ENCODE measurements at places on chromosomes 4 and X. TPM values are rescaled to one million over a fixed set of nuclear protein-coding genes. Genes with fewer than 3 reads are reported as not detected.
A peak's percentile ranks its signal among the peaks of the same experiment; 100 is the strongest.

HMGB3 gene
- total RNA-seq, result 5.4 TPM

DNA sequence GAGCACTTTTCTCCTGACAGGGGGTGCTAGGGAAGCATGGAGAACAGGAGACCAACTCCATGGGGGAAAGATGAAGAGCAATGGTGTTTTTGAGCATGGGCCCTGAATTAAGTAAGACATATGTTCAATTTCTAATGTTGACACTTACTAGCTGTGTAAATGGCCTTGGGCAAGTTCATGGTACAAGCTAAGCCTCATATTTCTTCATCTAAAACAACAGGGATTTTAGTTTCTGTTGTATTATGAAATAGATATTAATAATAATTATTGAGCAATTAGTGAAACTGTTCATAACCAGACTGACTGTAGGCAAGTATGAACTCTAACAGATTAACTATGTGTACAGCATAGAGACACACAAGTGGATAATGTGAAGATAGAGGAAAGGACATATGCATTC is 515.0 kb upstream of the FAT1 start:
- DNase-seq, result no peak
- no peaks in the 10 kb centered on the region for H3K27me3 ChIP-seq
- H3K27ac ChIP-seq, result no peak overlapping the region

DNA sequence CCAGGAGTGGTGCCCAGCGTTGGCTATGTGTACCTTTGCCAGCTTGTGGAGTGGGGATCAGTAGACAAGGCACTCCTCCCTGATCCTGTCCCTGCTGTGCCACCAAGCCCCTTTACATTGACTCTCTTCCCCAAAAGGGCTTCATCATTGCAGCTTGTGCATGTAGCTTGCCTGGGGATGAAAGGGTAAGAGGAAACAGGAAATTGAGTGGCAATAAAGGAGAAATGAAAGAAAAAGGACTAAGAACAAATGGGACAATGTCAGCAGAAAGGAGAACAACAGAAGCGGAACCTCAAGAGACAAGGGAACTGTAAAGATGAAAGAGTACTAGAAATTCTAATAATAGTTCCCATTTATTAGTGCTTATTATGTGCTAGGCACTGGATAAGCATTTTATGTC is 8.7 kb upstream of the IL13RA1 start:
- H3K4me3 ChIP-seq, result no peak overlapping the region
- no peak for DNase-seq
- no peaks in the 10 kb centered on the region for H3K36me3 ChIP-seq

DNA sequence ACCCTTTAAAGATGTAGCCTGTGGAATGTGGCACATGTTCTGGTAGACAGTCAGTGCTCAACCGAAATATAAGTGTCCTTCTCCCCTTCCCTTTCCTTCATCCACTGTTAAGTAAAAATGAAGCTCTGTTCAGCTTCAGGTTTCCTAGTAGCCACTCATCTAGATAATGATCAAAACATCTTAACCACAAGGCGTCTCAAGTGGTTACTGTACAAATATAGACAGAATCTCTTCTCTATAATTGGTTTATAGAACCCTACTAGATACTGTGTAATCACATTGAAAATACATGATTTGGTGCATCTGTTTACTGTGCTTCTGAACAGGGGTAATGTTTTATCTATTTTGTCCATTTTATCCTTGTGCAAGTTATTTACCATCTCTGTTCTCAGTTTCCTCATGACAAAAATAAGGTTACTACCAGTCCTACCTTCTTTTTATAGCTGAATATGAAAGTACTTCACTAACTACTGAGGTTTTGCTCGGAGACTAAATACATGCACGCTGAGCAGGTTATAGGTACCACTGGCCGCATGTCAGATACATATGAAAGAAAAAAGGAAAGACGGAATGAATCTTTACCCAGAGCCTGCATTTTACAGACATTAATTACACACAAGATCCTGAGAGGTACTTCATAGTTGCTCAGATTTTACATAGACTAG is 20.3 kb upstream of the SLC25A4 start:
- H3K4me1 ChIP-seq, result no peaks in the 10 kb centered on the region
- no peak overlapping the region for H3K4me3 ChIP-seq

FAM236C gene
- total RNA-seq, result not detected

DNA sequence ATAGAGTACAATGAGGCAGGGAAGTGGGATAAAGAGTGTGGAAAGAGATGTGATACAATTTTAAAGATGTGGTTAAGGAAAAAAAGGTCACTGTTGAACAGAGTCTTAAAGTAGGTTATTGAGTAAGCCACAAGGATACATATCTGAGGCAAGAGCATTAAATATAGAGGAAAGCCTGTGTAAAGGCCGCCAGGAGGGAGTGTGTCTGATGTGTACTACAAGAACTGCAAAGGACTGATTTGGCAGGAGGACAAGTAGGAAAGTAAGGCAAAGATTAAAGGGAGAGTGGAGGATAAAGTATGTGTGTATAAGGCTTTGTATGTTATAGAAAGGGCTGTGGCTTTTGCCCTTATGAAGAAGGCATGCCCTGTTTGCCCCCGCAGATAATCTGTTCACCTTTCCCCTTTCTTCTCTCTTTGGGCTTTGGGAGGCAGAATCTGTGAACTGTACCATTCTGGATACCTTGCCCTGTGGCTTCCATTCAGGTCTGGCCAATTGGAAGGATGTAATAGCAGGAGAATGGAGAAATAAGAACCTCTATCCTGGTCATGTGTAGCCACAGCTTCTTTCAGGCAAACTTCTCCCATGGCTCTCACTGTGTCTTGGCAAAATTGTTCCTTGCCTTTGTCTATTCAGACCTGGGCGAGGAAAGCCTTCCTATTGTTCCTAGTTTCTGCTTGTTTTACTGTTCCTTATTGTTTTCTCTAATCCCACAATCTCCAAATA is 68.9 kb upstream of the FAM47B start:
- H3K4me1 ChIP-seq, result peaks cover 2% of the 10 kb centered on the region
- H3K36me3 ChIP-seq, result no peaks in the 10 kb centered on the region
- no peaks in the 10 kb centered on the region for H3K27me3 ChIP-seq
- H3K4me3 ChIP-seq, result no peak overlapping the region
- DNase-seq, result peak; percentile 78

DNA sequence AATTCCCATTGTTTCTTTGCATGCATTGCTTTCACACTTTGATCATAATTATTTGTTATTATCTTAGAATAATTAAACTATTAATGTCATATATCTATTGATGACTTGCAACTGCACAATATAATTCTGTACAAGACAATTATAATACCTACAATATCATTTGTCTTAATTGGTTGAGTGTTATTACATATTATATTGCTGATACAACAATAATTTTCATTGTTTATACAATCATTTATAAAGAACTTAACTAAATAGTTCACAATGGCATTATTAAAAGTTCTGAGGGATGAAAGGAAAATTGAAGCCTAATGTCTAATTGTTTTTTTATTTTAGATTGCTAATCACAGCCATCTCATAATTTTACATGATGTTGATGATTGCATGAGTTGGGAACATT is 227.6 kb downstream of the GALNTL6 start:
- H3K4me3 ChIP-seq, result no peak overlapping the region
- no peaks in the 10 kb centered on the region for H3K27me3 ChIP-seq
- no peak for DNase-seq

DNA sequence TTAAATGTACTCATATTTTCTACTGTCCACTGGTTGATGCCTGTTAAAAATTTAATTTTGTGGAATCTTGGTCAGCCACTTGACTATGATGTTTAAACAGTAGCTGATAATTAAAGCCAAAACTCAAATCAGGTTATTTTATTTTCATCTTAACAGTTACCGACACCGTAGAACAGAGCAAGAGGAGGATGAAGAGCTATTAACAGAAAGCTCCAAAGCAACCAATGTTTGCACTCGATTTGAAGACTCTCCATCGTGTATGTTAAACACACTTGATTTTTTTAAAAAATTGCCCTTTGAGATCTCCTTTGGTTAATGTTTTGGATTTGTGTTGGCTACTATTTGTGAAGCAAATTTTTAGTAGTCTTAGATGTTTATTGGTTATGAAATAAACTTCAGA is 10.7 kb downstream of the SMARCA5 start:
- H3K36me3 ChIP-seq, result peaks cover 5% of the 10 kb centered on the region
- no peaks in the 10 kb centered on the region for H3K27me3 ChIP-seq
- DNase-seq, result no peak
- no peak overlapping the region for H3K4me3 ChIP-seq
- H3K4me1 ChIP-seq, result no peaks in the 10 kb centered on the region

DNA sequence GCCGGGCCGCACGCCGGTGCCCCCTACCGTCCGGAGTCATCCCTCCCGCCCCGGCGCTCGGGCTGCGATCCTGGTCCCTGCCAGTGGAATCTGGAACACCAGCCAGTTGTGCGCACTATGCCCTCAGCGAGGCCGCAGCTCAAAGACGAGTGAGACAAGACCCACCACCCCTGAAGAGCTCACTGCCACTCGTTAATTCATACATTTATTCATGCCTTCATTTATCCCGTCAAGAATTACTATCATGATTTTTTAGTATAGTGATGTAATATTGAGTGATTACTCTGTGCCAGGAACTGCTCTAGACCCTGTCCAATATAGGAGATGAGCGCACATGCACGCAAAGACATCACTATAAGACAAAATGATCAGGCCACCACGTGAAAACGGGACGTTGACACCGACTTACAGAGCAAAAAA is 247 bp upstream of the PPA2 start:
- H3K4me3 ChIP-seq, result peak overlapping the region; percentile 77
- no peaks in the 10 kb centered on the region for H3K27me3 ChIP-seq
- no peaks in the 10 kb centered on the region for H3K36me3 ChIP-seq

- DNase-seq, result no peak
- H3K27ac ChIP-seq, result no peak overlapping the region
- H3K4me1 ChIP-seq, result no peaks in the 10 kb centered on the region
- H3K27me3 ChIP-seq, result no peaks in the 10 kb centered on the region
- H3K36me3 ChIP-seq, result peaks cover 1% of the 10 kb centered on the region
These were observed 45.6 kb upstream of the S100G start for GRCh38 chrX:16604337-16604736.

GRCh38 chrX:14508025-14508690 is 21.2 kb upstream of the GLRA2 start:
- H3K27ac ChIP-seq, result no peak overlapping the region
- H3K4me3 ChIP-seq, result no peak overlapping the region

GRCh38 chrX:16212436-16212835 is 45.2 kb downstream of the MAGEB17 start:
- H3K4me3 ChIP-seq, result no peak overlapping the region
- no peaks in the 10 kb centered on the region for H3K36me3 ChIP-seq
- no peak overlapping the region for H3K27ac ChIP-seq
- DNase-seq, result no peak
- H3K27me3 ChIP-seq, result no peaks in the 10 kb centered on the region

NAP1L2 gene
- total RNA-seq, result 3.6 TPM

DNA sequence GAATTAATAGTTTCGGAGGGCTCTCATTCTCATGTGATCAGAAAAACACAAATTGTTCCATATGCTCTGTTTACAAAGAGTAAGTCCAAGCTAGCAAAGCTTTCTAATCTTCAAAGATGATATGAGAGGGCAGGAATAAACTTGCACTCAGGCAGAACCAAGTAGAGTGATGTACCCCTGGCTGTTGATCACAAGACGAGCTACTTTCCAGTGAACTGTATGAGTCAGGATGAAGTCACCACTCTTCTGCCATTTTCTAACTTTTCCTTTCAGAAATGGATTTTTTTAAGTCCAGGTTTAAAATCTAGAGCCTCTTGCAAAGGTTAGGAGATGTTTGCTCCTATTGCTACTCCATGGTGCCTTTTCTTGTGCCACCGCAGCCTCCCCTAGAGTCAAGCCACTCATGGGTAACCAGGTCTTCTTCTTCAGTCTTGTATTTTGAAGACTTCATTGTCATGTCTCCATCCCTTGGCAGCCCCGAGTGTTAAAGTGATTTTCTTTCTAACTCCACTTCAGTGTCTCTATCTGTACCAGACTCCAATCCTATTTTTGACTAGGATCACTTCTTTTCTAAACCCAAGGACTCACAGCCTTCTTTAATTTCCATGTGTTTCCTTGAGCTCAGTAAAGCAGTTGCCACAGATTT is 171.9 kb upstream of the GALNT7 start:
- no peak overlapping the region for H3K4me3 ChIP-seq
- H3K4me1 ChIP-seq, result peaks cover 9% of the 10 kb centered on the region
- no peaks in the 10 kb centered on the region for H3K27me3 ChIP-seq

- H3K36me3 ChIP-seq, result no peaks in the 10 kb centered on the region
- H3K4me3 ChIP-seq, result no peak overlapping the region
- H3K27ac ChIP-seq, result no peak overlapping the region
These were observed 672.1 kb downstream of the GRXCR1 start for GRCh38 chr4:43564591-43564990.

PABPC5 gene
- total RNA-seq, result 4.4 TPM

GRCh38 chr4:41000356-41000755 is 214.0 kb downstream of the APBB2 start:
- no peaks in the 10 kb centered on the region for H3K36me3 ChIP-seq
- no peak overlapping the region for H3K4me3 ChIP-seq
- DNase-seq, result no peak
- no peaks in the 10 kb centered on the region for H3K4me1 ChIP-seq

- no peaks in the 10 kb centered on the region for H3K4me1 ChIP-seq
- H3K27ac ChIP-seq, result no peak overlapping the region
- no peaks in the 10 kb centered on the region for H3K36me3 ChIP-seq
- H3K4me3 ChIP-seq, result no peak overlapping the region
- peak; percentile 82 for DNase-seq
- H3K27me3 ChIP-seq, result no peaks in the 10 kb centered on the region
These were observed 33.0 kb downstream of the HCCS start for GRCh38 chrX:11143931-11144678.

GRCh38 chrX:72305286-72306084 is at the start of gene CITED1:
TSS of gene CITED1 (minus strand) at chrX:72305914. CDS start at chrX:72302869, 3,045 bp downstream.
- H3K27ac ChIP-seq, result no peak within 1 kb of the TSS
- no peaks in the 10 kb centered on the region for H3K36me3 ChIP-seq
- DNase-seq, result no peak
- H3K4me1 ChIP-seq, result no peaks in the 10 kb centered on the region
- peaks cover 71% of the 10 kb centered on the region for H3K27me3 ChIP-seq

CACNA1F gene
- 0.26 TPM for total RNA-seq

PPP4R3C gene
- total RNA-seq, result not detected

- no peak overlapping the region for H3K4me3 ChIP-seq
- no peaks in the 10 kb centered on the region for H3K36me3 ChIP-seq
- no peaks in the 10 kb centered on the region for H3K27me3 ChIP-seq
- peaks cover 20% of the 10 kb centered on the region for H3K4me1 ChIP-seq
These were observed 202.1 kb downstream of the PTTG2 start for GRCh38 chr4:38162240-38162784.

GRCh38 chrX:53294024-53294648 is 12.8 kb upstream of the IQSEC2 start:
- no peaks in the 10 kb centered on the region for H3K36me3 ChIP-seq
- H3K4me3 ChIP-seq, result no peak overlapping the region

- H3K27ac ChIP-seq, result peak overlapping the region; percentile 89
- H3K36me3 ChIP-seq, result no peaks in the 10 kb centered on the region
- peaks cover 24% of the 10 kb centered on the region for H3K4me1 ChIP-seq
- H3K4me3 ChIP-seq, result no peak overlapping the region
- no peaks in the 10 kb centered on the region for H3K27me3 ChIP-seq
These were observed 116.7 kb downstream of the KLHL8 start for GRCh38 chr4:87103691-87104187.

- peaks cover 2% of the 10 kb centered on the region for H3K4me1 ChIP-seq
- DNase-seq, result peak; percentile 15
- no peak overlapping the region for H3K4me3 ChIP-seq
- H3K27me3 ChIP-seq, result no peaks in the 10 kb centered on the region
- H3K36me3 ChIP-seq, result no peaks in the 10 kb centered on the region
- H3K27ac ChIP-seq, result peak overlapping the region; percentile 26
These were observed 128.5 kb upstream of the VEGFC start for GRCh38 chr4:176921256-176921655.
